ENCODE measurements at places on chromosomes 4 and X.

DNA sequence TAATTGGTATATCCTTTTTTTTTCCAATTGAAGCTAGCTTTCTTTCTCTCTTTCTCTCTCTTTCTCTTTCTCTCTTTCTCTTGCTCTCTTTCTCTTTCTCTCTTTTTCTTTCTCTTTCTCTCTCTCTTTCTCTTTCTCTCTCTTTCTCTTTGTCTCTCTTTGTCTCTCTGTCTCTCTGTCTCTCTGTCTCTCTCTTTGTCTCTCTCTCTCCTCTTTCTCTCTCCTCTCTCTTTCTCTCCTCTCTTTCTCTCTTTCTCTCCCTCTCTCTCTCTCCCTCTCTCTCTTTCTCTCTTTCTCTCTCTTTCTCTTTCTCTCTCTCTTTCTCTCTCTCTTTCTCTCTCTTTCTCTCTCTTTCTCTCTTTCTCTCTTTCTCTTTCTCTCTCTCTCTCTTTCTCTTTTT lies 66.6 kb downstream of the ASMT start:
- no peak for DNase-seq

GRCh38 chr4:106035204-106035603 lies 139.9 kb downstream of the NPNT start:
- DNase-seq = no peak

- DNase-seq = no peak
These were observed 43.7 kb upstream of the MAPK10 start for GRCh38 chr4:86403575-86403974.

GRCh38 chr4:185395238-185395955 lies at the start of gene LRP2BP:
Gene LRP2BP (minus strand): TSS chr4:185395924. CDS start chr4:185378186, 17,738 bp downstream.
- DNase-seq = peak; percentile 46
